ENCODE measurements at places on chromosomes 6 and 20.

DNA sequence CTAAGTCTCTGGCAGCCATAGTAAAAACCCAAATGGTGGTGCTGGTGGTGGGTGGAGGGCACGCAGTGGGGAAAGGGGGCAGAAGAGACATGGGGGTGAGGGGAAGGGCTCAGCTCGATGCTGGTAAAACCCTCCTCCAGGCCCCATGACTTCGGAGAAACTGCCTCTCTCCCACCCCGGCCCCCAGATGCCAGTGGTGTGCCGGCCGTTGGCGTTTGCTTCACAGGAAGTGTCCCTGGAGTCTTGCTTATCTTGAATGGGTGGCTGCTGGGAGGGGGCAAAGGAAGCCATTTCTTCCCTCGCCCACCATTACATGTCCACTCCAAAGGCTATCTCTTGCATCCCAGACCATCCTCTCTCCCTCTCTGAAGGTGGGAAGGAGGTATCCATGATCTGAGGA is 25.4 kb downstream of the VEGFA start:
- no peak for DNase-seq

- no peak for DNase-seq
These were observed 78.8 kb upstream of the CD83 start for GRCh38 chr6:14038467-14039437.

GRCh38 chr20:20524756-20525155 is 156.9 kb downstream of the INSM1 start:
- no peak for DNase-seq

GRCh38 chr6:83044091-83044768 is 21.4 kb downstream of the UBE3D start:
- no peak for DNase-seq

GRCh38 chr6:136370988-136371728 is 81.5 kb upstream of the BCLAF1 start:
- DNase-seq, result no peak

- DNase-seq, result peak; percentile 71
These were observed 148.3 kb downstream of the GPX5 start for GRCh38 chr6:28673787-28674671.

DNA sequence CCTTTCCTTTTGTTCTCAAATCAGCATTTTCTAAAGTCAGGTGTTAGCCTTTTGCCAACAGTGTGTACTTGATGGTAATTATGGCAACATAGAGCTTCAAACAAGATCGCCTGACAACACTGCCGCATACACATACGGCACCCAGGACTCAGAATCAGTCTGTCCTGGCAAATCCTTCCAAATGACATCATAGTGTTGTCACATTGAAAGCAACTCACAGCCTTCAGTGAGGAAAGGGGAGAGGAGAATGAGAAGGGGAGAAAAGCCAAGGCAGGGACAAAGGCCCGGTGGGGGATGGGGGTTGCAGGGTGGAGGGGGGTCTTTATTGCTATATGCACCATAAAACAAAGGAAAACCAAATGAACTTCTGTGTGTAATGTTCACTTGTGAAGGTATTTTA is 65.7 kb upstream of the PTGIS start:
- DNase-seq, result no peak

GRCh38 chr6:85321906-85322305 is 128.0 kb upstream of the NT5E start:
- DNase-seq, result no peak

DNA sequence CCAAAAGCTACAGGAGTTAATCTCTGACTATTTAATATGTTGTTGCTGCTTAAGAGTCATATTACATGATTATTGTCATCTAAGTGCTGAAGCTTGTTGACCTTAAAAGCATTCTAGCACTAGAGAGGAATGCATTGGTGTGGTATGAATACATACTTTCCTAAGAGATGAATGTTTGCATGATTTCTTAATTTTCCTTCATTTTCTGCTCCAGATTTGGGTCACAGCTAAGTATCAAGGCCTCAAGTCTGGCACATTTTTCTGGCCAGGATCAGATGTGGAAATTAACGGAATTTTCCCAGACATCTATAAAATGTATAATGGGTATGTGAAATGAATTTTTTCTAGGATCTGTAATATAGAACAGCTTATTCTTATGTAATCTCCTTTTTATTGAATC is 53.6 kb downstream of the ENPP1 start:
- DNase-seq, result no peak

DNA sequence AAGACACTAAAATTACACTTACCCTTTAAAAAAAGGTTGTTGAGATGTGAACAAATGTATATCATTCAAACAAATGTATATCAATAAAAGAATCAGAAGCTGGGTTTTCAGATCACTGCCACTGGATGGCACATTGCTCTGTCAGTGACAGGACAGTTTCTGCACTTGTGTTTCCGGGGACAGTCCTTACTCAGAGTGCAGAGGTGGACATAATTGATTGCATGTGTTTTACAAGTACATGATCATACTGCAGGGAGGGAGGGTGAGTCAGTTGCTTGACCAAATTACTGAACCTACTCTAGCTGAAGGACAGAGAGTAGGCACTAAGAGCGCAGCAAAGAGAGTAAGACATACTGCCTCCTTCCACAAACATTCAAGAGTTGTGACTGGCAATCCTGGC is 302.3 kb downstream of the TENT5A start:
- no peak for DNase-seq
